ENCODE measurements at places on chromosomes 3 and 15.

- DNase-seq = no peak
Observed at GRCh38 chr15:65223996-65224395, 12.7 kb upstream of the CILP start.

GRCh38 chr3:94256888-94257813 is 194.3 kb downstream of the NSUN3 start:
- no peak for DNase-seq

DNA sequence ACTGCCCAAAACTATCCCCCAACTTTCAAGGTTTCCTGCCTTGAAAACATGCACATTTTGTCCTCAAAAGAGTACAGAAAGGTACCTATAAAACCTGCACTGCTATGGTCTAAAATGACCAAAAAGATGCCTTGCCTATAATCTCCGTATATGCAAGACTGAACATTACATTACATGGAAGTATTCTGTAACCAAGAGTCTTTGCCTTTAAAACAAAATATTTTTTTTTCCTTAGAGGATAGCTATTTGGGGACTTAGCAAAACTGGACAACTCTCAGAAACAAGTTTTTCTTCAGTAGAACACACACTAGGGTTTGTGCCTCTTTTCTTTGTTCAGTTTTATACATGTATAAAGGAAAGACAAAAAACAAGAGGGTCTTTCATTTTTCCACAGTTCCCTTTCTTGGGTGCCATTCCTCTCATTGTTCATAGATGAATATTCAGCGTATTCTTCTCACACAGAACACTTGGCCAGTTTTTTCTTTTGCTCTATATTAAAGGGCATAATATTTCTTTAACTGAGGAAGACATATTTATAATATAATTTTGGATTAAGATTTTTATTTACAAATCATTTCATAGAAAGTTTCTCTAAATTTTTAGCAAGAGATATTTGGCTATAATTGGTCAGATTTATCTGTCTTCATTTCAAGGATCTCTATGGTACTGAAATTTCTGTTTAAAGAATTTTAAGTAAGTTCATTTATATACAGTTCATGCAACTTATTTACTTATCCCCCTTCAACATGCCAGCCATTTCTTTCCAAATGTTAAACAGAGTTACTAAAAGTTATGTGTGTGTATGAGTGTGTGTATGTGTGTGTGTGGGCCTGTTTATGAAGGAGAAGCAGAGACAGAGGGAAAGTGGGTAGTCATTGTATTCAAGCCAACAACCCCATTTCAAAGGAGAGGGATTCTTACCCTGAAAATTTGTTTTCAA is 142.6 kb downstream of the ZBTB20 start:
- no peak for DNase-seq

DNA sequence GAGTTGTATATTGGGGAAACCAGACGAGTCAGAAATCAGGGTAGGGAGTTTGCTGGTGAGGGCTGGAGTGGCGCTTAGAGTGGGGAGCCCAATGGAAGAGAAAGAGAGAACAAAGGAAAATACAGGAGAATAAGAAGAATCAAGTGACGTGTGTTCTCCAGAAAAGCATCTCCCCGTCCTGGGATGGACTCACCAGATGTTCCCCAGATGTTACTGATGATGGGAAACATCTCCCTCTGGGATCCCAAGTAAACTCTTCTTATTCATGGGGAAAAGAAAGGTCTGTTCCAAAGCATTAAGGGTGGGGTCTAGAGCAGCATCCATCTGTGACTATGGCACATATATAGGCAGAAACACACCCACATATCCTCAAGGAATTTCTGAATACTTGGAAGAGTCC is 3.0 kb upstream of the CSRNP1 start:
- DNase-seq = no peak

- no peak for DNase-seq
Observed at GRCh38 chr3:93969443-93969842, 4.3 kb downstream of the PROS1 start.

DNA sequence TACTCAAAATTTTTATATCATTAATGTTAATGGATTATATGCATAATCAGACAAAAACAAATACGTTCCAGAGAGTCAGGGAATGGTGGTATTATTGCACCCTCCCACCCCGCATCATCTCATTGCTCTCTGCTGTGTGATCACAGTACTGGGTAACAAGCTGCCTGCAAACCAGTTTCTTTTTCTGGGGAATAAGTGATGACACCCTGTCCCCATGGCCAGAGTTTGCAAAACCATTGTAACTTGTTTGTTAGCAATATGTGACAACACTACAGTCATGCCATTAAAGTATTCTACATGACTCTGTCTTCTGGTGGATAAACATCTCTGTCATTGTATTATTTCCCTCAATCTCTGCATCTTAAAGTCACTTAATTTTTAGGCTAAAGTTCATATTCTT is 39.5 kb downstream of the ZBTB38 start:
- no peak for DNase-seq

GRCh38 chr3:69500604-69501003 is 114.7 kb upstream of the FRMD4B start:
- DNase-seq = no peak

DNA sequence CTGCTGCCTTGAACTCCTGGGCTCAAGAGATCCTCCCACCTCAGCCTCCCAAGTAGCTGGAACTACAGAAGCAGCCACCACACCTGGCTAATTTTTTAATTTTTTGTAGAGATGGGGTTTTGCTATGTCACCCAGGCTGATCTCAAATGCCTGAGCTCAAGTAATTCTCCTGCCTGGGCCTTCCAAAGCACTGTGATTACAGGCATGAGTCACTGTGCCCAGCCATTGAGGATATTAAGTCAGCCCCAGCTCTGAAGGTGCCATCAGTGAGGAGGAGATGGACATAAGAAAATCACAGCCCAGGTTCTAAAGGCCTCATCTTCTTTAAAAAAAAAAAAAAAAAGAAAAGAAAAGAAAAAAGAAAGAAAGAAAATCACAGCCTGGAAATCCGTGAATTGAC is 26.6 kb upstream of the PSTPIP1 start:
- no peak for DNase-seq

- no peak for DNase-seq
Observed at GRCh38 chr15:80659375-80659774, 35.7 kb upstream of the ABHD17C start.

DNA sequence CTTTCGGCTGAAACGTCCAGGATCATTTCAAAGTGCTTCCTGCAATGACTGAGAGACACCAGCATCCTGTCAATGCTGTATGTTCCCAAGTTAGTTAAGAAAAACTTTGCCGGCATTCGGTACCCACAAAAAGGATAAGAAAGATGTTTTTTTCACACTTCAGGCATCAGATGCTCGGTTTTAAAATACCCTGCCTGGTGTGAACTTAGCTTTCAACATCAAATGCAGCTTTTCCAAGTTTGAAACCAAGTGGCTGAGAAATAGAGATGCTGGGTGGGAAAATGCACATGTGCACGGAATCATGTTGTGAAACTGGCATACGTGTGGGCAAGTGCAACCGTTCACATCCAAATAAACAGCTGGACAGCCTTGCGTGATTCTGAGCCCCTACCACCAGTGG is 254.9 kb upstream of the IGF1R start:
- no peak for DNase-seq

Data from endothelial cell (in vitro differentiated cells).